ENCODE measurements at places on chromosomes 4 and X.

DNA sequence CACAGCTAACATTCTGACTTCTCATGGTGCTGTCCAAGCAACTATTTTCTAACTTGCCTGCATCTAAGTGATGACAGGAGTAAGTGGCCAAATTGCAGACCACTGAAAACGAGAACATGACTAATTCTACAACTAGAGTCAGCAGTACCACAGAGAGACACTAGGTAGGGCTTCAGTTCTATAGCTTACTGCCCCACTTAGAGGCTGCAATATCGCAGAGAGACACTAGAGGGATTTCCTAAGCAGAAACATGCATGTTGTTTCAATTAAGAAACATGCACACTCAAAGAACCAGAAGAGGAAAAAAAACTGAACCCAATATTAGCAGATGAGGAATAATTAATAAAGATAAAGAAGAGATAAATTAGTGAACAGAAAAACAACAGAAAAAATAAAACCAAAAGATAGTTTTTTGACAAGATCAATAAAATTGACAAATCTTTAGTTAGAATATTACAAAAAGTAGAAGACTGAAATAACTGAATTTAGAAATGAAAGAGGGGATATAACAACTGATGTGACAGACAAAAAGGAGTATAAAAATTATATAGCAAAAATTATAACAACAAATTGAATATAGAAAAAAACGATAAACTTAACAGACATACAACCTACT is 100.8 kb downstream of the SPIN4 start:
- DNase-seq = no peak

DNA sequence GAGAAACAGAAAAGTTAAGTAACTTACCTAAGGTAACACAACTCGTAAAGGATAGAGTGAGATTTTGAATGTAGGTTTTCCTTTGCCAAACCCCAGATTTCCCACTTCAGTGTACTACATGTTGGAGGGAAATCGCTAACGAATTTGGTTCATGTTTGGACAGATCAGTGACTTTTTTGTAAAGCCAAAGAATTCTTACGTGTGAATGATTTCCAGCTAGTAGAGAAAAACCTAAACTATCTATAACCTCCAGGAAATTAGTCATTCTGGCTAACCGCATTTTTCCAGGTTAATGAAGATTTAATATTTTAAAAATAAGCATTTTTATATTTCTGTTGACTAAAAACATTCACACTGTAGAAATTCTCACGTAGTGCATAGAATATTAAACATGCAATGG is 7.2 kb downstream of the TENM3 start:
- no peak for DNase-seq

GRCh38 chr4:70315928-70316327 is 18.9 kb upstream of the CABS1 start:
- no peak for DNase-seq

DNA sequence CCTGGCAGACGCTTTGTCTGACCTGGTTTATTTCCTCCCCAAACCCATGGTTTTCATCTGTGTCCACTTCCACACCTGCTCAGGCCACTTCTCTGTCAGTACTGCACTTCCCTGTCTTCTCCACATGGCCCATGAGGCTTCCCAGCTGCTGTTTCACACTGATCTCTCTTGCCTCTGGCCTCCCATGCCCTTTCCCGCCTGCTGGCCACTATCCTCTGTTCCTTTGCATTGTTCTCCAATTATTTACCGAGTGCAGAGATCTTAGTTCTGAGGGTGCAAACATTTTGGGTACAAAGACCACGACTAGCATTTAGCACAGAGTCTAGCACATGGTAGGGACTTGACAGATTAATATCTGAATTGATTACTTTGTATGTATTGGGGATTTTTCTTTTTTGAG is 174.8 kb upstream of the NPY2R start:
- DNase-seq = no peak

GRCh38 chrX:2502668-2503519 is 2.1 kb upstream of the DHRSX start:
- no peak for DNase-seq

DNA sequence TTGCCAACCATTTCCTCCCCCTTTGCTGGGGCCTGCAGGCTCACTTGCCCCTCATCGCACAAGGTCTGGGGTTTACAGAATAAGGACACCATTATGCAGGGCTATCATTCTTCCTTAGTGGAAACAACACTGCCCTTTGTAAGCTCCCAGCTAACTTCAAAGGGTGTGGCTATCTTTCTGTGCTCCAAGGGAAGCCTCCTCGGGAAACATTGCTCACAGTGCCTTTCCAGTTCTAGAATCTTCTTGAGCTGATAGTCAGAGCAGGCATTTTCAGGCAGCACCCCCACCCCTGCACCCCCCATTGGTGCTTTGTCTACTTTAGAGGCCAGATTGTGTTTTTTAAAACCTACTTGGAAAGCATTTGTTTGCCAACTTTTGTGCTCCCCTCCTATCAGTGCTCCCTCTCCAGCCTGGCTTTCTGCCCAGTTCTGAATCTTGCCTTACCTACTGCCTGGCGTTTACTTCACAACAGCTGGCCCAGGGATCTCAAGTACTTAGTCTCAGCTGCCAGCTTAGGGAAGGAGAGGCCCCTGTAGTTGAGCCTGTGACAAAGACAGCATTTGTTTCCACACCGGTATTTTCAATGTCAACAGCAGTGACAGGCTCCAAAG is 53.5 kb downstream of the PLAC1 start:
- DNase-seq = peak; percentile 97

DNA sequence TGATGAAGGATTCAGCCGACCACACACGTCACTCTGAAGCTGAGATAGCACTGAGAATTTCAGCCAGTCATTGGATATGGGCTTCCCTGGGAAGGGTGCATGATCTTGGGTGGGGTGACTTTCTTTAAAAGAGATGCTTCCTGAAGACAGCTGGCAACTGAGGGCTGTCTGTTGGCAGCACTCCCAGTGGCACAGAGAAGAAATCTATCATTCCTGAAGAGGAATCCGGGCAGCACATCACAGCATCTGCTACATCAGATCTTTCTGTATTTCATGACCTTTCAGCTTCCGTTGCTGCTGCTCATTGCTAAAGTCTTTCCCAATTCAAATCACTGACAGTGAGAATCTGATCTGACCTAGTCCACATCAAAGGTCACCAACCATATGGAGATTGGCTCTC is 193.8 kb upstream of the RBPJ start:
- DNase-seq = no peak

GRCh38 chrX:136447968-136448367 is 39.8 kb upstream of the BRS3 start:
- no peak for DNase-seq

DNA sequence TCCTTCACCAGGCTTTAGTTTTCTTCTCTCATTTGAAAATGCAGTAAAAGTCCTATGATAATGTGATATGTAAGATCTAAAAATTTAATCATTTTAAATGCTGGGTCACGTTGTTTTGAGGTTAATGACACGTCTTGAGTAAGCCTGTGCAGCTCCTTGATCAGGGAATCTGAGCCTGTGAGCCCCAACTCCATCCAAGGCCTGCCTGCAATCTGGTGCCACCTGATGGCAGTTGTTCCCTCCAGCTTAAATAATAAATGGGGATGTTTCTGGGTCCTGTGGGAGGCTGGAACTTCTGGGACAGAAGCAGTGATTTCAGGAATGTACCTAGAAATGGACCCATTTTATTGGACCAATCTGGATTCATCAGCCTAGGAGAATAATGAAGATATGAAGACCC is 455.4 kb upstream of the ADGRL3 start:
- DNase-seq = peak; percentile 0

DNA sequence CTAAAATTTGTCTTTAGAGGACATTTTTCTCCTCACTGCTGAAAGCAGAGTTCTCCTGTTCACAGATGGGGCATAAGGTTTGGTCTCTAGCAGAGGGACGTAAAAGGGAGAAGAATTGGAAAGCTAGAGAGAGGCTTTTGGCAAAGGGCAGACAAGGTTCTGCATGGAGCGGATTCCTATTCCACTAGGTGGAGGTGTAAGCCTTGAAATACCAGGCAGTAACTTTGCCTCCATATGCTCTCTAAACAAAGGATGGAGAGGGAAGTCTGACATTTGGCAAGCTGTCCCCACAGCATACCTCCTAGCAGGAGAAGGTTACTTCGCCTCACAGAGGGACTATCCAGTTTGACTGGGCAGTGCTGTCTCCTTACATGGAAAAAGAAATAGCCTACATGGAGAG is 174.7 kb downstream of the DACH2 start:
- no peak for DNase-seq

DNA sequence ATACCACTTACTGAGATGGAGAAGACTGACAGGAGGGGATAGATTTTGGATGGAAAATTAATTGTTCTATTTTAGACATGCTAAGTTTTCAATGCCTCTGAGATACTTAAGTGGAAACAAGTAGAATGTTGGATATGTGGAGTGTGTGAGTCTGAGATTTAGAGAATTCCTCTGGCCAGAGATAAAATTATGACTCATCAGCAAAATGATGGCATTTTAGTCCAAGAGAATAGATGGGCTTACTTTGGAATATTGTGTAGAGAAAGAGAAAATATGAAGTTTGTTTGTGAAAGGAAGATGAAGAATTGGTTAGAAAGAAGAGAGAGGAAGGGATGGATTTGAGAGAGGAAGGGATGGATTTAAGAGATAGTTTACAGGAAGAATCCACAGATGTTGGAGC is 108.6 kb upstream of the PPP1R2C start:
- DNase-seq = no peak

DNA sequence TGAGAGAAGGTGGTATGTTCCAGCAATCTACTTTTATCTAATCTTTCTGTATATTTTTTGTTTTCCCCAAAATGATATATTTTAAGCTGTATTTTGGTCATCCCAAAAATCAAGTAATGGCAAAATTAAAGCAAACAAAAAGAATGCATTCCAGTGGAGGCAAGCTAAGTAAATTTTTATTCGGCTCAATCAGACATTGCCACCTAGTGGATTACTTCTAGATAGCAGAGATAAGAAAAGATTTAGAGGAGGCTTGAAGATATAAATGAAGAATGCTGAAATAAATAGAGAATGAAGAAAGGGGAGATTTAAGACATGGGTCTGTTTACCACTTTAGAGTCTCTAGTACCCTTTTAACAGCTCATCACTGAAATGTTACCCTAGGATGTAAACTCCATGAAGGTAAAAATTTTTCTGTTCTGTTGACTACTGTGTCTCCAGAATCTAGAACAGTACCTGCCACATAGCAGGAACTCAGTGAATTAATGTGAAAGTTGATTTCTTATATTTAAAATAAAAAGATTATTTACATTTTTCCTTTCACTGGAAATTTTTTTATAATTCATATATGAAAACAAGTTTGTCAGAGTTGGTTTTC is 110.9 kb upstream of the ANK2 start:
- peak; percentile 67 for DNase-seq

GRCh38 chr4:1515156-1515555 is 108.9 kb upstream of the NKX1-1 start:
- no peak for DNase-seq

GRCh38 chr4:26877961-26878360 is 17.3 kb downstream of the STIM2 start:
- DNase-seq = no peak

DNA sequence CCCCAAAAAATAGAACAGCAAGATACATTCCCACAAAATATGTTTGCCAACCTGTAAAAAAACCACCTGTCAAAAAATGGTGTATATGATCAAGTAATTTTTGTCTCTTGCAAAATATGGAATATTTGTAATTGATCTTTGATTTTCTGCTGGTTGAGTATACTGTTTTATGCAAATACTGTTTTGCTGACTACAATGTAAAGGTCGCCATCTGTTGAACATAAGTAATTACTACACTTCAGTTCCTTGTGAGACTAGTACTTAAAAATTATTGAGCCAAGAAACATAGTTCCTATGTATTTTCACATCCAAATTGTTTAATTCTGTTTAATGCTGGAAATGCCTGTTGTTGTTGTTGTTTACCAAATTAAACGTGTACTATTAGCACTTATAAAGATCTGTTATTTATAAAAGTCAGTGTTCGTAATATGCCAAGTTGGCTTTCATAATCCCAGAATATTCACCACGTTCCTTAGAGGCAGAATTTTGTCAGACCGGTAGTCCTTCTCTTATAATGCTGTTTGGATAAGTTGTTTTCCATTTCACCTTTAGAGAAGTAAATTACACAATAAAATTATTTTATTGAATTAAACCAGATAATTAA is 144.2 kb downstream of the PDLIM5 start:
- DNase-seq = peak; percentile 52

- no peak for DNase-seq
Observed at GRCh38 chrX:18252644-18253359, 32.1 kb upstream of the BEND2 start.

DNA sequence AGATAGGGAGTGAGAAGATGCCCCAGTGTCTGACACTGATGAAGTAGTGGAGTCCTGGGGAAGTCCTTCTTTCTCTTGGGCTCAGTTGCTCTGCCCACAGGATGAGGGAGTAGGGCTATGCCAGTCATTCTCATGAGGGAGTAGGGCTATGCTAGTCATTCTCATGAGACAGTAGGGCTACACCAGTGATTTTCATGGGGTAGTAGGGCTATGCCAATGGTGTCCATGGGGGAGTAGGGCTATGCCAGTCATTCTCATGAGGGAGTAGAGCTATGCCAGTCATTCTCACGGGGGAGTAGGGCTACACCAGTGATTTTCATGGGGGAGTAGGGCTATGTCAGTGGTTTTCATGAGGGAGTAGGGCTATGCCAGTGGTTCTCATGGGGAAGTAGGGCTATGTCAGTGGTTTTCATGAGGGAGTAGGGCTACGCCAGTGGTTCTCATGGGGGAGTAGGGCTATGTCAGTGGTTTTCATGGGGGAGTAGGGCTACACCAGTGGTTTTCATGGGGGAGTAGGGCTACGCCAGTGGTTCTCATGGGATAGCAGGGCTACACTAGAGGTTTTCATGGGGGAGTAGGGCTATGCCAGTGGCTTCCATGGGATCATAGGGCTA is 43.3 kb upstream of the SOD3 start:
- no peak for DNase-seq

GRCh38 chr4:169047956-169048355 is 37.9 kb upstream of the CBR4 start:
- no peak for DNase-seq

GRCh38 chrX:52933976-52934703 is 24.2 kb downstream of the FAM156A start:
- DNase-seq = peak; percentile 29

- no peak for DNase-seq
Observed at GRCh38 chr4:8647626-8648025, 55.1 kb downstream of the CPZ start.

- no peak for DNase-seq
Observed at GRCh38 chr4:152965611-152966010, 29.5 kb downstream of the FHDC1 start.

- no peak for DNase-seq
Observed at GRCh38 chr4:182062936-182063335, 180.3 kb upstream of the TENM3 start.

GRCh38 chr4:42458657-42459056 is 61.4 kb downstream of the SHISA3 start:
- DNase-seq = no peak

DNA sequence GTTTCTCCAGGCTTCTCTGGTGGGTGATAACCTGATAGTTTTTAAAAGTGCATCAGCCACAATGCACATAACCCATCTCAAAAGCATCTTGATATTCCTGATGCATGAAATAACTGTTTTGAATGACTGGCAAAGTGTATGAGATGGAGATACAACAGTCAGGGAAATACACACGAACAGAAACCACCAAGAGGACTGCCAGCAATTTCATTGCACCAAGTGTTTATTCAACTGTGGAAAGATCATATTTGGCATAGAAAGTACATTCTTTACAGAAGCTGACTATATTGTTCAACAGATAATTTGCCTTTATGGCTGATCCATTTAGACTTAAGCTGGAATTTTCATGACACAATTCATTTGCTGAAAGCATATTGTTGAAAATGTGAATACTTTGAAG is 139.5 kb downstream of the SLIT2 start:
- no peak for DNase-seq

- DNase-seq = no peak
Observed at GRCh38 chrX:139158256-139158655, 372.3 kb upstream of the F9 start.

- no peak for DNase-seq
Observed at GRCh38 chr4:26842911-26843310, 17.7 kb upstream of the STIM2 start.

Data from NCI-H82 (cell line).